ENCODE measurements at places on chromosomes 3 and 15.

- no peak for DNase-seq
Observed at GRCh38 chr3:71000483-71000882, 583.0 kb downstream of the FOXP1 start.

GRCh38 chr3:127162947-127163645, 29.8 kb upstream of the PRR23E start:
- DNase-seq, result no peak

DNA sequence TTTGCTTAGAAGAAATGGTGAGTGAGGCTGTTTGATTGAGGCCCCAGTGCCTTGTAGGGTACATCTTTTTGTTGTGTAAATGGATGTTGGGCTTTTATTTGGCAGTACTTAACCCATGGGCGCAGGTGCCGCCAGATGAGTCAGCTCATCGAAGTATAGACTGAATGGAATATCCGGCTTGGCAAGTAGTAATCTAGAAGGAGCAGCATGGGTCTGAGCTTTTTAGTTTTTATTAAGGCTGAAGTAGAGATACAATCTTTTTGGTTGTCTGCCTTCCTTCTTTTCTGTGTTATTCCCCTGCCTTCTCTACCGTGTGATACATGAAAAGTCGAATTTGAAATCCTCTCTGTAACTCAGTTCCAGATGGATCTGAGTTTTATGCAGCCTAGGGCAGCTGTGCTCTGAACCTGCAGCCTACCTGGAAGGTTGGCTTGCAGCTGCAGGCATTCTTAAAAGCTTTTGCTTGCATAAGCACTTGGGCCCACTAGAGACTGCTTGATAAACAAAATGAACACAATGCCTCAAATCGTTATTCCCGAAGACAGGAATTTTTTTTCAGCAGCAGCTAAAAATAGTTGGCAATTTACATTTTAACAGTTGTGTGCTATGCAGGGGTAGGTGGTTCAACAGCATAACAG, 177.5 kb upstream of the CGNL1 start:
- no peak for DNase-seq

DNA sequence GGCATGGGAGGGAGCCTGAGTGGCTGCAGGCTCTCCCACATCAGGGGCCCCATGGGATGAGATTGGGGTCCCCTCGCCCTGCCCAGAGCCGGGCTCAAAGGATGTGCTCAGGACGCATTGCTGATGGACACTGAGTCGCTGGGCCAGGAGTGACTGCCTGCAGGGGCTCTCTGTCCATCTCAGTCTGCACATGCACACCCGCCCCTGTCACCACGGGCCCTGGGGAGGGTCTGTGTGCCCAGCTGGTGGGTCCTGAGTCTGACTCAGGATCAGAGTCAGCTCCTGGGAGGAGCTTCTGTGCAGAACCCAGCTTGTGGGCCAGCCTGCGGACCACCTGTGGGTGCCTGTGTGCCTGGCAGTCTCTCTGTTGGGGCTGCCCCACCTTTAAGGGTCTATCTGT, 18.1 kb downstream of the STAB1 start:
- no peak for DNase-seq

- DNase-seq, result no peak
Observed at GRCh38 chr15:81813215-81813614, 232.6 kb downstream of the MEX3B start.

- DNase-seq, result no peak
Observed at GRCh38 chr3:170353485-170353884, 4.0 kb upstream of the SKIL start.

- no peak for DNase-seq
Observed at GRCh38 chr3:52015438-52016228, 19.9 kb upstream of the RPL29 start.

DNA sequence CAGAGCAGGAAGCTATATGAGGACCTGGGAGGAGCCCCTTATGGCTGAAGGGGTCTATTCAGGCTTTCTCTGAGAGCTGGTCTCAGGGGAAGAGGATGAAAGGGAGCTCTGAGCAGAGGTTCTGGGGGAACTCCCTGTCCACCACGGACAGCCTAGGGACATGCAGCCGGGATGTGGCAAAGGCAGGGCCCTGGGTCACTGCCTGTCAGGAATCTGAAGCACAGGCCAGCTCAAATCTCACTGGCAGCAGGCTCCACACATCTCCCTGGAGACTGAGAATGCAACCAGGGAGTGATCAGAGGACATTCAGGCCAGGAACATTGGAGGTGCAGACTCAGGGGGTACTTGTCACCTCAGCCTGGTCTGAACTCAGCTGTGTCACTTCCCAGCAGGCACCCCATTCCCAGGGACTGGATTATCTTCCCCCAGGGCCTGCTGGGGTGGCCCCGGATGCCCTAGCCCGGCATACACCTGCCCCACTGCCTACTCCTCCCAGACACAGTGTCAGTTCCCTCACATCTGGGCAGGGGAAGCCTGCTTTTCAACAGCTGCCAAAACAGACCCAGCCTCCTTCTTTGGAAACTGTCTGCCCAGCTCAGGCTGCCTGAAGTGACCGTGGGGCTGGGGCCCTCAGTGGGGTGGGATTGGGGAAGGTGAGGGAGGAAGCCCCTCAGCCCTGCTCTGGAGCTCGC, 18.3 kb upstream of the SEMA3F start:
- DNase-seq, result no peak

DNA sequence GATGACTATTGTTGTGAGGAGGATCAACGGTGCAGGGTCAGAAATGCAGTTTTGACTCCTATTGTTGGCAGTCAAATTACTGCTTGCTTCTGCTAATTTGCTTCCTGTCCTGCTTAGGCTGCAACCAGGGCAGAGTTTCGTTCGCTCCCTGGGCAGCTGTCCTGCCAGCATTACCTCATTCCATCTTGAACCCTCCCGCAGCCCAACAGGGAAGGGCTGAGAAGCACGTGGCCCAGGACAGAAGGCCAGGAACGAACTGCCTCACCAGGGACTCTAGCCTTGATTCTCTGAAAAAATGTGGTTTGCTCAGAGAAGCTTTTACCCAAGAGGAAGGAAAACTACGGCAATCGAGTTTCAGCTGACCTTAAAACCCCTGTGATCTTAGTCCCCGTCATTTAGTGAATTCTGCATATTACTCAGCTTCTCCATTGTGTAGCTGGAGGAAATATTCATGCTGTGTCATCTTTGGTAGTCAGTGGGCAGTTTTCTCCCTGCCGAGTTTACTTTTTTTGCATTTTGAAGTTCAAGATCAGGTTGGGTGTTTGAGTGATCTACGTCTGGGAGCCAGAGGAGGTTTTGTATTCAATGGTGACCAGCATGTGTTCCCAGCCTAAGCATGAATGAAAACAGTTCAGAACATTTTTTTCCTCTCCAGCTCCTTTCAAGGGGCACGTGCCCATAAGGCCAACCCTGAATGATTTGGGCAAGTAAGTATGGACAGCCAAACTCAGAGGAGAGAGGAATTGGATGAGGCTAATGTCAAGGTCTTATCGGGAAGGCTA, 23.0 kb downstream of the TLNRD1 start:
- no peak for DNase-seq

GRCh38 chr15:101563176-101563796, 73.8 kb upstream of the PCSK6 start:
- DNase-seq, result no peak

DNA sequence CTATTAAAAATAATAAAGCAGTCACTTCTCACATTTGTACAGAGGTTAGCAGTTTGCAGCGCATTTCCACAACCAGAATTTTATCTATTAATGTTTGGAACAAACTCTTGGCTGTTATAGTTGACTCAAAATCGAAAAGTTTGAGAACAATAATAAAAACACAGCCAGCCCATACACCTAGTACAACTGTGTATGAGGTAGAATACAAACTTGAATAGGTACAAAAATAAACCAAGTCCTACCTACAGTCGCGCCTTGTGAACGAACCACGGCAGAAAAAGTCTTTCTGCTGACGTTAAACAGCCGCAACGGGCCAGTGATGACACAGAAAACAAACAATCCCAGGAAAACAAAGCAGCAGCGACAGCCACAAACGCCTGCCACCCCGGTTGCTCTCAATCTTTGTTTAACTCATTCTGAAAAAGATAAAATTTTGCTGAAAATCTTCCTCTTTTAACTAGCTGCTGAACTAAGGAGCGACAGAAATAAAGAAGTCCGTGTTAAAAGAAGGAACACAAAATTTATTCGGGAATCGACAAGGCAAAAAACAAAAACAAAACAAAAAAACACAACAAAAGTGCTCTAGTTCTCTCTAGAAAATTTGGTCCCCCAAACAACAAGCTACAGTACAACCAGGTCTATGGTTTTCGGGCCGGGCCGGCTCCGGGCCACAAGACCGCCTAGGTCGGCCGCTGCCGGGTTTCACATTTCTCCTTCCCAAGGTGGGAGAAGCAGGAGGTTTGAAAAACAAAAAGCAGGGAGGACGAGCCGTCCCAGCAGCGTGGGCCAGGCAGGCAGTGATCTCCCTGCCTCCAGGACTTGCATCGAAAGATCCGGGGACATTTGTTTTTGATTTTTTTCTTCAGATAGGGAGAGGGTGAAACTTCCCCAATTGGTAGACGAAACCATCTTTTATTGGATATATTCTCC, 2.9 kb downstream of the FOXL2 start:
- DNase-seq, result no peak

- DNase-seq, result no peak
Observed at GRCh38 chr3:45317710-45318109, 70.7 kb upstream of the LARS2 start.

DNA sequence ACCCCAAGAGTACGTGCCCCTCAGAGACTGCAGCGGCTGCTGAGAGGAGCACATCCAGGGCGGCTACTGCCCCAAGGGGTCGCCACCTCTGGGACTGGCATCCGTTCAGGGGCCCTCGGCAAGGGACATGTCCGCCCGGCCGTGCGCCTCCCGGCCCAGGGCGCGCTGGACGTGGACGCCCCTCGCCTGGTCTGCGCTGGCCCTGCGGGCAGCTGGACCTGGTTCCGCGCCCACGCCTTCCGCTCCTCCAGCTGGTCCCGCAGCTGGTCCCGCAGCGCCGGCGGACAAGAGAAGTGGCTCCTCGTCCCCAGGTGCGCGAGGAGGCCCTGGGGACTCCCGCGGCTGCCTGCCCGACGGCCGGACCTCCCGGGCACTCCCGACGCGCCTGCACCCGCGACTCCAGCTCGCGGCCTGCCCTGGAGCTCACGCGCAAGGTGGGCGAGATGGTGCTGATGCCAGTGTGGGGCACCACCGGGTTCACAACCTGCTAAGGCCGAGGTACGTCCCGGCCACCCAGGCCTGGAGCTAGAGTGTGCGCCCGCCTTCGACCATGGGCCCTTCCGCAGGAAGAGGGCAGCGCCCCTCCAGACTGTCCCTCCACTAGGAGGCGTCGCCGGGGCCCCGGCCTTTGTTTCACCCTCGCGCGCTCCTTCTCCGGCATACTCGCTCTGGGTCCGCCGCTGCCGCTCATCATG, 14.4 kb upstream of the GP9 start:
- DNase-seq, result no peak

- DNase-seq, result no peak
Observed at GRCh38 chr3:185150561-185150960, 2.3 kb downstream of the C3orf70 start.

DNA sequence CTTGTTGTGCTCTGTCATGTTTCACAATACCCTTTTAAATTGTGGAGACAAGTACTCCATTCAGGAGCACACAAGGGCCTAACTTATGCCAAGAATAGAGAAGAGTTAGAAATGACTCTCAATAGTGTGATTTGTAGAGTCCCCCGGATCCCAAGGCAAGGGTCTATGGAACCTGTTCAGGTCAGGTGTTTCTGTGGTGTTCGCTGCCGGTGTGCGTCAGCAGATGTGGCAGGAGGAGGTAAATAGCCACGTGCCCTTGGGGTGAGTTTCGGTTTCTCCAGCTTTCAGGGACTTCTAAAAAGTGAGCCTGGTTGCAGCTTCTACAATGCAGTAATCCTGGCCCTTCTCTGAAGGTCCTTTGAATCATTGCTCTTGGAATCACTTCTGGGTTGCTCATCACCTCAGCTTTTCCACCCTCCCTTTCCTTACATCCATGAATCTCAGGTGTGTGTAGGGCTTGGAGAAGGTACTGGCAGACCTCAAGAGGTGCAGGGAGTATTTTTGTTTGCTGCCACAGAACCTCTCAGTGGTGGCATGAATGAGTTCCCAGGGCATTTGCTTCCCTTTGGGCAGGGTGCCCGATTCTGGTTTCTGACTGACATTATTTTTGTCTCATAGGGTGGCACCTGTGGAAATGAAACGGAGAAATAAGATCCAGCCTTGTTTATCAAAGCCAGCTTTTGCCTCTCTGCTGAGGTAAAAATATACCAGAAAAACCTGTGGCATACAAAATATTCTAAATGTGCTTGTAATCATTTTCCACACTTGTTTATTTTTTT, 7.3 kb downstream of the ST3GAL6 start:
- no peak for DNase-seq

- DNase-seq, result no peak
Observed at GRCh38 chr15:51053571-51053970, 41.1 kb downstream of the TNFAIP8L3 start.

- no peak for DNase-seq
Observed at GRCh38 chr3:157374933-157375332, 61.7 kb upstream of the PTX3 start.

- DNase-seq, result no peak
Observed at GRCh38 chr15:58528188-58528870, 96.5 kb downstream of the LIPC start.

- DNase-seq, result no peak
Observed at GRCh38 chr3:24316887-24317383, 177.7 kb downstream of the THRB start.

DNA sequence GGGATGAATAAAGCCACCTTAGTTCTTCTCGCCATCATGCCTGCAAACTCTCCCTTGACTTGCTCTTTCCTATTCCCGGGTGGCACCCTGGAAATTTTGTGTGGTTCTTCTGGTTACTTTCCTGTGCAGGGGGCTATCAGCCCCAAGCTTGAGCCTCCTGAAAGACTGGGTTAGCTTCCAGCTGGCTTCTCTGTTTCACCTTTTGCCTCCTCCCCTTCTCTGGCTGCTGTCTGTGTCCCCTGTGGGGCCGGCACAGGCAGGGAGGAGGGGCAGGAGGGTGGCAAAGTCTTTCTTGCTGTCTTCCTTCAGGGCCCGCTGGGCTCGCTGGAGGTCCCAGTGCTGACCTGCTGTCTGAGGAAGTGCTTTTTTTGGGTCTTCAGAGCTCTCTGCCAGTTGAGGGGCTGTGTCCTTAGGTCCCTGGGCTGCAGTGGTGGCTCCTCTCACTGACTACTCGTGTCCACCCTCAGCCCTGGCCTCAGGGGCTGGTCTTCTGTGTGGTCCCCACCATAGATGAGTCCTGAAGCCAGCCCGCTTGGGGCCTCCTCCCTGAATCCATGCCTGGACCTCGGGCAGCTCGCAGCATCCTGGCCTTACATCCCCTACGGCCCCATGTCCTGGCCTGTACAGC, 196.5 kb downstream of the KLF13 start:
- no peak for DNase-seq

GRCh38 chr15:57537072-57537471, 54.6 kb upstream of the MYZAP start:
- DNase-seq, result no peak

Measured in stimulated activated CD8-positive, alpha-beta memory T cell treated with anti-CD3 and anti-CD28 coated beads, Interleukin-15, amount 100 ng/mL, for 48 hours (primary cell).